ENCODE measurements at places on chromosomes 3 and 15. TPM values are rescaled to one million over a fixed set of nuclear protein-coding genes. Genes with fewer than 3 reads are reported as not detected.

The RASL12 gene
- total RNA-seq, result under 0.01 TPM

The C3orf49 gene
- total RNA-seq, result not detected

The MYZAP gene
- 0.43 TPM for total RNA-seq

The ANP32A gene
- 38.0 TPM for total RNA-seq

The CEP97 gene
- total RNA-seq, result 14.2 TPM

The PPP1R14D gene
- total RNA-seq, result not detected

The CCNDBP1 gene
- total RNA-seq, result 67.8 TPM

The GOLGA6D gene
- total RNA-seq, result not detected

The CHL1 gene
- total RNA-seq, result not detected

The SEMA3G gene
- 0.32 TPM for total RNA-seq

The USP3 gene
- 29.3 TPM for total RNA-seq

The DHX36 gene
- total RNA-seq, result 34.1 TPM

The RASGRF1 gene
- 0.43 TPM for total RNA-seq

The CCK gene
- total RNA-seq, result not detected

The SMCO1 gene
- total RNA-seq, result under 0.01 TPM

The MYRIP gene
- not detected for total RNA-seq

The FBXL2 gene
- total RNA-seq, result 16.8 TPM

The TMEM212 gene
- not detected for total RNA-seq

The TMOD2 gene
- total RNA-seq, result 5.2 TPM

The TERC gene
- total RNA-seq, result 175 TPM

The FOXB1 gene
- total RNA-seq, result not detected

The POC1A gene
- total RNA-seq, result 5.6 TPM

The TLR9 gene
- not detected for total RNA-seq

The KLHL40 gene
- not detected for total RNA-seq

The MAP6D1 gene
- total RNA-seq, result 3.5 TPM

The PCSK6 gene
- total RNA-seq, result 7.7 TPM

The ITGA11 gene
- 159 TPM for total RNA-seq

The TRNT1 gene
- total RNA-seq, result 21.6 TPM

The ACAD9 gene
- 41.6 TPM for total RNA-seq

The TIGIT gene
- under 0.01 TPM for total RNA-seq

The TAGLN3 gene
- not detected for total RNA-seq

The CHRNA3 gene
- total RNA-seq, result not detected

The QARS1 gene
- 215 TPM for total RNA-seq

The SPINK8 gene
- total RNA-seq, result not detected

The NR2C2 gene
- 20.6 TPM for total RNA-seq

The GREM1 gene
- total RNA-seq, result 527 TPM

All from fibroblast of villous mesenchyme (primary cell).